ENCODE measurements at places on chromosomes 3 and 15. TPM values are rescaled to one million over a fixed set of nuclear protein-coding genes. Genes with fewer than 3 reads are reported as not detected.
A peak's percentile ranks its signal among the peaks of the same experiment; 100 is the strongest.

- DNase-seq, result peak; percentile 89
Measured at GRCh38 chr3:9864200-9864927, 15.7 kb downstream of the CIDEC start.

GRCh38 chr3:194866236-194866635, 180.6 kb downstream of the FAM43A start:
- DNase-seq, result no peak

GRCh38 chr3:178536211-178537079, at the start of gene KCNMB2:
Gene KCNMB2, plus strand, starts transcription at chr3:178536436.
- no peak for DNase-seq

DNA sequence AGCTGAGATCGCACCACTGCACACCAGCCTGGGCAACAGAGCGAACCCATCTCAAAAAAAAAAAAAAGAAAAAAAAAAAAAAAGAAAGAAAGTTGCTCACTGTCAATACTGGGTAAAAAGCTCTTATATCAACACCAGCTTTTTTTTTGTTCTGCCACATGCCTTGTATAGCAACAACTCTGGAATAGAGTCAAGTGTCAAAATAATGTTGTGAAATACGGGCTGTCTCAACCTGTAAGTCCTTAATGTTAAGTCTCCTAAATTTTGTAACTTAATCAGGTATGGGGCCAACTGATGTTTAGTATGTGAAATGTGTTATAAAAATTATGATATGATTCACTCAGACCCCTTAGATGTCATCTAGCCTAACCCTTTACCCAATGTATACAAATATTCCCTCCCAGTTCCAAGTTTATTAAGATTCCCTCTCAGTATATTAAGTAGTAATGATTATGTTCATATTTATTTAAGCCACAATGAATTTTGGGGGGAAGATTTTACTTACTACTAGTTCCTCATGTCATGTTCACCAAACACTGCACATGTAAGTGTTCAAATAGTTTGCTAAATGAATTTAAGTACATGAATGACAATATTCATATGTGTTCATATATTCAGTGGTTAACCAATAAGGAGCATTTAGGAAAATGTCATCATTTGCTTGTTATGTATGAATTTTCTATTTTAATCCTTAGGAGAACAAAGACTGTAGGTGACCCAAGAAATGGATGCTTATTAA, 52.2 kb downstream of the GPR160 start:
- no peak for DNase-seq

Gene PP2D1
- total RNA-seq, result not detected

Gene PLSCR2
- total RNA-seq, result not detected

DNA sequence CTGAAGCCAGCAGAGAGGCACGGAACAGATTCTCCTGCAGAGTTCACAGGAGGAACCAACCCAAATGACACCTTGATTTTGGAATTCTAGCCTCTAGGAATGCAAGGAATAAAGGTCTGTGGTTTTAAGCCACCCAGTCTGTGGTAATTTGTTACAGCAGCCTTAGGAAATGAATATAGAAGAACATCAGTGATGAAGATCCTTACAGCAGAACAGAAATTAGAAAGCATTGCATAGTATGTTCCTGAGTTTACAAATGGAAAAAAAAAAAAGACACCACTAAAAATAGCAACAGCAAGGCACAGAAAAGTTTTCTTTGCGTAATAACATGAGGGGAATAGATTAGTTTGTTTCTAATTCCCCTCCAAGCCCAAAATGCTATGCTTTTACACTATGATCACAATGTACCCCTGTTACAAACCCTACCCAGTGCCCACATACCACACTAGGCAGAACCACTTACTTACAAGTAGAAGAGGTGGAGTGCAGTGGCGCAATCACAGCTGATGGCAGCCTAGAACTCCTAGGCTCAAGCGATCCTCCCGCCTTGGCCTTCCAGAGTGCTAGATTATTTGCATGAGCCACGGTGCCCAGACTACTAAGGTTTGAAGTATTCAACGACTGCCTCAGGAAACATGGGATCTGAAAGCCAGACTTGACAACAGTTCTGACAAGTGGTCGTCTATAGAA, 84.3 kb downstream of the SHQ1 start:
- DNase-seq, result no peak

DNA sequence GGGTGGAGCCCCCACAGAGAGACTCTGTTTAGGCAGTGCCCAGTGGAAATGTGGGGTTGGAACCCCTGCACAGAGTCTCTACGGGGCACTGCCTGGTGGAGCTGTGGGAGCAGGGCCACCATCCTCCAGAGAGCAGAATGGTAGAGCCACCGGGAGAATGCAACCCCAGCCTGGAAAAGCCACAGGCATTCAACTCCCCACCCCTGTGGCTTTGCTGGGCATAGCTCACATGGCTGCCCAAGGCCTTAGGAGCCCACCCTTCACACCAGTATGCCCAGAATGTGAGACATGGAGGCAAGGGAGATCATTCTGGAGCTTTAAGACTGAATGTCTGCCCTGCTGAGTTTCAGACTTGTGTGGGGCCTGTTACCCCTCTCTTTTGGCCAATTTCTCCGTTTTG, 19.0 kb upstream of the CHCHD6 start:
- no peak for DNase-seq

GRCh38 chr3:168213920-168214319, 118.2 kb upstream of the GOLIM4 start:
- DNase-seq, result no peak

GRCh38 chr3:182484682-182485081, 308.6 kb upstream of the ATP11B start:
- DNase-seq, result no peak

GRCh38 chr3:94081884-94082283, 19.0 kb downstream of the NSUN3 start:
- no peak for DNase-seq

Gene TEX55
- total RNA-seq, result not detected

DNA sequence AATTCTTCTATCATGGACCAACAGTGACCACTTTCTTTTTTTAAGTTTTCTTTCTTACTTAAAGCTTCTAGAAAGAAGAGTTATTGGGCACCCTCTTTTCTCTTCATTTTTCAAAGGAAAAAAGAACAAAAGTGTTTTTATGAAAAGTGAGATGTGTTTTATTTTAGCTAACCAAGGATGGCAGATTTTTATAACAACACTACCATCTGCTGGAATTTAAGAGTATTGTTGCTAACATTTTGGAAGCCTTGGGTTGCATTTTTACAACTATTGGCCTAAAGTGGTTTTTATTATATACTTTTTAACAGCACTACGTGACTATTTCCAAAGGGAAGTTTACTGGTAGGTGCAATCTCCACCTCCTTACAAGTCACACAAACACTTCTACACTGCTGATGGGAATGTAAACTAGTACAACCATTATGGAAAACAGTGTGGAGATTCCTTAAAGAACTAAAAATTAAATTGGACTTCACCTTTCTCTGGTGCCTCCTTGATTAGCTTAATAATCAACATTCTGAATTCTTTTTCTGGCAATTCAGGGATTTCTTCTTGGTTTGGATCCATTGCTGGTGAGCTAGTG, 237.7 kb upstream of the AGTR1 start:
- DNase-seq, result no peak

DNA sequence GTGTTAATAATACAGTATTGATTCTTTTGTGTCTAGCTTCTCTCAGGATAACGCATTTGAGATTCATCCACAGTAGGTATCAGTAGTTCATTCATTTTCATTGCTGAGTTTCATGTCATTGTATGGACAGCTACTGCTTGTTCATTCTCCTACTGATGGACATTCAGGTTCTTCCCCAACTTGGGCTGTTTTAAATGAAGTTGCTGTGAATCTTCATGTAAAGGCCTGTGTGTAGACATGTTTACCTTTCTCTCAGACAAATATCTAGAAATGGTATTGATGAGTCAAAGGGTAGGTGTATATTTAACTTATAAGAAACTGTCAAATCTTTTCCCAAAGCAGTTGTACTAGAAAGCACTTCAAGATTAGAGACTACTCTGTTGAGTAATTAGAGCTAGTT, 26.7 kb downstream of the MCF2L2 start:
- no peak for DNase-seq

GRCh38 chr15:77656294-77656693, 23.6 kb upstream of the LINGO1 start:
- no peak for DNase-seq

DNA sequence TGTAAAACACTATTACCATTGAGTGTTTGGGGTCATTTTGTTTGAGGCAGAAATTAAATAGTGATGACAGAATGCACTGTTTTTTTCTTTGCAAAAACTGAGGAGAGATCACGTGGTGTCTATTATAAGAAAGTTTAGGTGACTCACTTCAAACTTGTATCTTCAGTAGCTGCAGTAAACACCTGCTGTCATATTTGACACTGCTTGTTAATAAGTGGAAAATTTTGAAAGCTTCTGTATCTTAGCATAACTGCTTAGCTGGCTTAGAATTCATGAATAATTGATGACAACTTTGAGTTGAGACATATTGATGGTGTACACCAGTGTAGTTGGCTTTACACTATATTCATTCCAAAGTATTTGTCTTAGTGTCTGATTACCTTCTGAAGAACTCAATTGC, 29.7 kb upstream of the MDFIC2 start:
- DNase-seq, result no peak

Gene HYPK
- 14.0 TPM for total RNA-seq

Gene TRPM1
- not detected for total RNA-seq

Gene RPUSD2
- 11.7 TPM for total RNA-seq

- no peak for DNase-seq
Measured at GRCh38 chr15:76169911-76170800, 110.4 kb downstream of the TMEM266 start.

DNA sequence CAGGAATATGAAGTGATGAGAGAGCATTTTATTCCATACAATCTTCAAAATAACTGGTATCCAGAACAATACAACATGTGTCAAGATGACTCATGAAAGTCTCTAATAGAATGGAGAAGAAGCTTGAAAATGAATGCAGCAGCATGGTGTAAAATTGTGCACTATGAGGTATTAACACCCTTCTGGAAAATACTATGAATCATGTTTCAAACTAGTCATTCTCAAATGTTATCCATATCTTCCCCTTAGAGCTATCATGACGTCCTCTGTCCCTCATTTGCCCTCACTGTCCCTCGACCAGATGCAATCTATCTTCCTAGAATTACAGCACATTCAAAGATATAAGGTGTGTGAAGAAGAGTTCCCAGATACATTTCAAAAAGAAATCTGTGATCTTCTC, 198.2 kb downstream of the NECTIN3 start:
- no peak for DNase-seq

Gene NRG4
- total RNA-seq, result not detected

DNA sequence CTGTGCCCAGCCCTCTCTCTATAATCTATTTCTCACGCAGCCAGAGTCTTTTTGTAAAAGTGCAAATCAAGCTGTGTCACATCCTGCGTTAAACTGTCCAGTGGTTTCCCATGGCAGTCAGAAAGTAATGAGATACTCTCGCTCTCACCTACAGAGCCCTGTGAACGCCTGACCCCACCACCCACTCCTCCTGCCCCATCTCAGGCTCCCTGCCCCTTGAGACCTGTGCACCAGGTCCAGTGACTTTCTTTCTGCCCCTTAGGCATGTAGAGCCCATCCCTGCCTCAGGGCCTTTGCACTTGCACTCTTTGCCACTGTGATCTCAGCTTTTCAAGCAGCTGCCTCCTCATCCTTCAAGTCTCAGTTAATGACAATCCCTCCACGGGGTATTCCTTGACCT, 58.3 kb upstream of the RASGRP1 start:
- DNase-seq, result no peak

Gene ALPK3
- 0.37 TPM for total RNA-seq

DNA sequence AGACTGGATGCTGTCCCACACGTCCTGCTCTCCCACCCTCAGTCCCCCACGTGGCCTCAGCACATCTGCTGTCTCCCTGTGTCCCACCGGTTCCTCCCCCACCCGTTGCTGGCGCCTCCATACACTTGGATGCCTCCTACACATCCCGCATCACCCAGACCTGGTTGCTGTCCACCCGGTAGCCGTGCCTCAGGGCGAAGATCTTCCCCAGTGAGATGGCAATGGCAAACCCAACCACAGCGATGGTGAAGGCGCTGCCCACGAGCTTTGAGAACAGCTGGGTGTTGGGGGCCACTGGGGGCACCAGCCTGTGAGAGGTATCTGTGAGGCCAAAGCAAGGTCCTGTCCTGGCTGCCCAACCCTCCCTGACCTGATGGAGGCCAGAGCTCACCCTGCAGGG, 4.4 kb downstream of the SLC26A6 start:
- DNase-seq, result no peak

- DNase-seq, result no peak
Measured at GRCh38 chr3:100149713-100150415, 35.6 kb upstream of the FILIP1L start.

Gene CCR9
- total RNA-seq, result not detected

DNA sequence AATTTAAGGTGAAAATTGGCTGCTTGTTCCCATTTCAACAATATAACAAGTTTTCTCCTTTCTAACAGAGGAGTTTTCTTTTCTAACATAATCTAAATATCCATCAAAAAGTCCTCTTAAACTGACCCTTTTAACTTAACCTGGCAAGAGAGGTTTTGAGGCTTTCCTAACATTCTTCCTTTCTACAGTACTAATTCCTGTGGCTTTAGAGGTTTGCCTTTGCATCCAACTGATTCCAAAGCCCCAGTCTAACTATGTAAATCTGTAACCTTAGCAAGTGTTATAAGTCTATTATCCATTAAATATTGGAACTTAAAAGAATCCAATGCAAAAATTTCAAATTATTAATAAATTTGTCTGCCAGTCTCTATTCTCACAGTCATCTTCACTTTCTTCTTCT, 134.1 kb downstream of the ISL2 start:
- DNase-seq, result no peak

DNA sequence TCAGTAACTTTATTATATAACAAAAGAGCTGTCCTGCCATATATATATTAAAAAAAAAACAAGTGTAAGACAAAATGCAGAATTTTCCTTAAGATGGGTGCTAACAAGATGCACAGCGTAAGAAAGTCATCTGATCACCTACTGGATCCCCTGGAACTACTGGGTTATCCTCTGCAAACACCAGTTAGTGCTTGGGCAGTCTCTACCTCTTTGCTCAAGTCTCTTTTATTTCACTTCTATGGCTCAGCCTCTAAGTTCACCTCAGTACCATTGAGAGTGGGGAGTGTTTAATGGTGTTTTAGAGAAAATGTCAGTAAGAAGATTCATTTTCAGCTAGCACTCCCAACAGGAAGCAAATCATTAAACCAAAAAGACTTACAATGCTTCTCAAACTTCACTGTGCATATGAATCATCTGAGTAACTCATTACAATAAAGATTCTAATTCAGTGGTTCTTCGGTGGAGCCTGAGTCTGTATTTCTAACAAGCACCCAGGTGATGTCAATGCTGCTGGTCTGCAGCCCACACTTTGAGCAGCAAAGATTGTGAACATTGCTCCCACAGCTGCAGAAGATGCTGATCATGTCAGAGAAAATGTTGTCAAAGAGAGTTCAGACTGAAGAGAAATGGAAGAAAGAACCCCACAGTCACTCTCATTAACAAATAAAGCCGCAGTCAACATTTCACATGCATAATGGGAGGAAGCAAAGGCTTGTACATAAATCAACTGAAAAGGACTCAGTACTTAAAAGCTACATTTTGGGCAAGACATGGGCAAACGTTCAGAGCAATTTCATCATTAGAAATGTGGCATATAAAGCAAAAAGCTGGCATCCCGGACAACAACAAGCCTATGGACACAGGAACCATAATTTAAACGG, 227.1 kb upstream of the ATP11B start:
- DNase-seq, result no peak

Gene RBP2
- not detected for total RNA-seq
